ENCODE measurements at places on chromosomes 7 and 10. TPM values are rescaled to one million over a fixed set of nuclear protein-coding genes. Genes with fewer than 3 reads are reported as not detected.

The CEP55 gene
- 60.9 TPM for total RNA-seq

The STOX1 gene
- total RNA-seq: 0.73 TPM

The STRIP2 gene
- total RNA-seq: 6.5 TPM

The ANKRD1 gene
- total RNA-seq: 52.3 TPM

The ANKRD61 gene
- 0.72 TPM for total RNA-seq

The NACAD gene
- total RNA-seq: 0.25 TPM

The PIK3AP1 gene
- total RNA-seq: 0.56 TPM

The PDK4 gene
- total RNA-seq: 28.0 TPM

The ADAM8 gene
- total RNA-seq: 2.2 TPM

The OR9A2 gene
- not detected for total RNA-seq

The C10orf62 gene
- total RNA-seq: 0.08 TPM

The ZPBP gene
- not detected for total RNA-seq

The AS3MT gene
- total RNA-seq: 3.2 TPM

The GRID2IP gene
- total RNA-seq: not detected

The SOSTDC1 gene
- total RNA-seq: not detected

The COBL gene
- 4.1 TPM for total RNA-seq

The PRLHR gene
- not detected for total RNA-seq

The CRPPA gene
- 0.65 TPM for total RNA-seq

The PRR15 gene
- 4.6 TPM for total RNA-seq

The GARIN1A gene
- 0.67 TPM for total RNA-seq

The GPNMB gene
- total RNA-seq: 3.1 TPM

The EGFR gene
- total RNA-seq: 88.0 TPM

The SPDYE16 gene
- 0.10 TPM for total RNA-seq

The NANOS1 gene
- 2.9 TPM for total RNA-seq

The PHKG1 gene
- total RNA-seq: 0.31 TPM

The FFAR4 gene
- 0.06 TPM for total RNA-seq

The PRKCQ gene
- total RNA-seq: 4.1 TPM

The CFAP58 gene
- total RNA-seq: 0.11 TPM

The PYROXD2 gene
- total RNA-seq: 6.0 TPM

The ATOH7 gene
- total RNA-seq: 0.08 TPM

All from A549 treated with AZD2906 at 1 μM for 4 hours (cell line).